ENCODE measurements at places on chromosomes 7 and 10.

DNA sequence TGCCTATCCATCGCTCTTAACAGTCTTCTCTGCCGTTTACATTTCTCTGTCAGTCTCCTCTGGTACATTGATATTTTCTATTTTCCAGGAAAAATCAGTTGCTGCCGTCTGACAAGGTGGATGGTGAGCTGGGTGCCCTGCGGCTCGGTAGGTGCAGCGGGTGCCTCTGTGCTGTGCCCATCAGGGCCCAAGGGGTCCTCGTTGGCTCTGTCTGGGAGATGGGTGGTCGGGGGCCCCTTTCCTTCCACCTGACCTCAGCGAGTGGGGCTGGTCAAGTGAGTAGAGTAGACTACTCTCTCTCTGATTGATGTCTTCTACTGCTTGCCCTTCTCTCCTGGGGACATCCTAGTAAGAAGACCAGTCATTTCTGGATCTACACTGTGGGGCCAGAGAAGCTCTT is 57.4 kb downstream of the MINDY4 start:
- no peak for DNase-seq

- no peak for DNase-seq
Observed at GRCh38 chr7:28157076-28157745, 23.4 kb downstream of the JAZF1 start.

DNA sequence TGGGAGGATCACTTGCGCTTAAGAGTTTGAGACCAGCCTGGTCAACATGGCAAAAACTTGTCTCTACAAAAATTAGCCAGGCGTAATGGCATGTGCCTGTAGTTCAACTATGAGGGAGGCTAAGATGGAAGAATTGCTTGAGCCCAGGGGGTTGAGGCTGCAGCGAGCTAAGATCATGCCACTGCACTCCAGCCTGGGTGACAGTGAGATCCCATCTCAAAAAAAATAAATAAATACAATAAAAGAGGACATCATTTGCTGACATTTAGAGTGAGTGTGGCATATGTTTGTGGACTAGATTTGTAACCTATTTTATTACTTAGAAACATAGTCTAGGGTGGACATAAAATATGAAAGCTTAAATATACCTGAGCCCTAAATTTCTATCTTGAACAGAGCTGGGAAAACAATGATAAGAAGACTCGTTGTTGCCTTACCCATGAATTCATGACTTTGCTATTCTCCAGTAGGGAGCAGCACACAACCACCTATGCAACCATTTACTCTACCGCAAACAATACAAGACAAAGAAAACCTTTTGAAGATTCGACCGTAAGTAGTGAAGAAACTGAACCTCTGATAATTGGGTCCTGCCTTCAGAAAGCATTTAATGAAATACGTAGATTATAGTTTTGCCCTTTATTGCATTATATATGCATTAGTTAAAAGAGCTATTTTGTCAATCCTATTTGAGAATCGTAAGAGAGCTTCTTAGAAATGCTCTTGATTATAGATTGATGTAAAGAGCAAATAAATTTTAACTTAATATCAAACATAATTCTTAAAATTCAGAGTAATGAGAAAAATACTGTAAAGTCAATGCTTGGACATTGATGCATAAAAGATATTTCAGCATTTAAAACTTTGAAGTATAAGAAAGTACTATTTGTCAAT is 83.5 kb downstream of the GNAT3 start:
- DNase-seq: no peak

- DNase-seq: no peak
Observed at GRCh38 chr10:80485076-80485945, 31.2 kb downstream of the TSPAN14 start.

All from activated T-cell treated with anti-CD3 and anti-CD28 coated beads for 24 hours (primary cell).